NCI-H1436 treated with DMSO at 0.1 percent for 48 hours (cell line): ENCODE measurements at places on chromosomes 5 and 9.

DNA sequence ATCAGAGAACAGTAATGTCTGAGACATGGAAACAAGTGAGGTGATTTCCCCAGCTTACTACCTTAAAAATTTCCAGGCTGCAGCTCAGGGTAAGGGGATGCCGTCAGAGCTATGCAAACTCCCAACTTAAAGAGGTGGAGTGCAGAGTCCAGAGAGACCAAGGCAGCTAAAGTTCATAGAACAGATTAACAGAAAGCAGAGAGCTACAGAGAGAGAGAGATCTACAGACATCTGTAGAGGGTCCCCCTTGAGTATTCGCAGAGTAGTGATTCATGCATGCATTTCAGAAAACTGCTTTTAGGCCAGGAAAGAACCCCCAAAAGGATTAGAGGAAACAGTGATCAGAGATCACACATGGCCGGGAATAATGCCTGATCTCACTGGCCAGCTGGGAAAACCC, 306.2 kb upstream of the PUM3 start:
- DNase-seq, result no peak

DNA sequence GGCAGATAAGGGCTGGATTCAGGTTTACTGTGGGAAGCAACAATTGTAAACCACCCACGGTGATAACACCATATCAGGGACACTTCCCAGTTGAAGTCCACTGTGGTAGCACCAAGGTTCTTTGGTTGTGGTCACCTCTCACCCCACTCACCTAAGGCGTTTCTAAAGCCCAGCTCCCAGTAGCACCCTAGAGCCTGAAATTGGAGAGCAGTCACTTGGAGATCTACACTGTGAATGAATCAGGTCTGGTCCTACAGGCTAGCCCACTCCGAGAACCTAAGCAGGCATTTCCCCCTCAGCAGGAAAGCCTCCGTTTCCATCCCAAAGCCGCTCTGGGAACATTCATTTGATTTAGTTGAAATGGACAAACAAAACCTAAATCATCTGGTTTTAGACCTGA, 191.3 kb downstream of the TTC39B start:
- DNase-seq, result no peak

- no peak for DNase-seq
Observed at GRCh38 chr5:38442247-38442573, 114.2 kb downstream of the LIFR start.

GRCh38 chr5:169970911-169971765, 9.2 kb downstream of the INSYN2B start:
- DNase-seq, result no peak

DNA sequence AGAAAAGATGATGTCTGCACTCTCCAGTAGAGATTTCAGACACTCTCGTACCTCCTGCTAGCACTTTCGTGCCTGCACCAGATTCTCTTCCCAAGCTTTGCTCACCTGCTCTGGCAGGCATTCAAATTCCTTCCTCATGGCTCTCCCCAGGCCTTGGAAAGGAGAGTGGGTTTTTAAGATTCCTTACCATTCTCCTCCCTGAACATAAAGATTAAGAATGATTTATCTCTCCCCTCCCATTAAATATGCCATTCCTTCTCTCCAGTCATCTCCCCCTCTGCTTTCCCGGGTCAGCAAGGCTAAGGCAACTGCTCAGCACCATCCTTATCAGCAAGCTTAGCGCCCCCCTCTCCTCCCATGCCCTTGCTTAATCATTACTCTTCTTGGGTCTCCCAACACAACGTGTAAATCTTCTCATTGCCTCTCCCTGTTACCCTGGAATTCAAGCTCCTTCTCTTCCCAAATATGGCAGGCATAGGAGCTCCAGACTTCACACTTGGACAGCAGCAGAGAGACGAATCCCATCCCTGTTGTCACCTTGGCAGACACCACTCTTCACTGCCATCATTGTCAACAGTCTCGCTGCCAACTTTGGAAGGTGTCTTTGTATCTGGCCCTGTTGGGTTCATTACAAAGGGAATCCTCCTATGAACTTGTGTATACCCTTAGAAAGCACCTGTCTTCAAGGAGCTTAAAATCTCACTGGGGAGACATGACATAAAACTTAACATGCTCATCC, 332.9 kb downstream of the SLIT3 start:
- DNase-seq, result no peak

- no peak for DNase-seq
Observed at GRCh38 chr5:73135429-73136054, 15.2 kb downstream of the TMEM171 start.
